ENCODE measurements at places on chromosomes 16 and 17.
A peak's percentile ranks its signal among the peaks of the same experiment; 100 is the strongest.

GRCh38 chr16:75263291-75263962, 12.0 kb upstream of the BCAR1 start:
- DNase-seq: no peak

GRCh38 chr17:79125503-79125902, 50.9 kb downstream of the ENGASE start:
- DNase-seq: no peak

GRCh38 chr17:55931446-55931845, 180.6 kb downstream of the PCTP start:
- no peak for DNase-seq

DNA sequence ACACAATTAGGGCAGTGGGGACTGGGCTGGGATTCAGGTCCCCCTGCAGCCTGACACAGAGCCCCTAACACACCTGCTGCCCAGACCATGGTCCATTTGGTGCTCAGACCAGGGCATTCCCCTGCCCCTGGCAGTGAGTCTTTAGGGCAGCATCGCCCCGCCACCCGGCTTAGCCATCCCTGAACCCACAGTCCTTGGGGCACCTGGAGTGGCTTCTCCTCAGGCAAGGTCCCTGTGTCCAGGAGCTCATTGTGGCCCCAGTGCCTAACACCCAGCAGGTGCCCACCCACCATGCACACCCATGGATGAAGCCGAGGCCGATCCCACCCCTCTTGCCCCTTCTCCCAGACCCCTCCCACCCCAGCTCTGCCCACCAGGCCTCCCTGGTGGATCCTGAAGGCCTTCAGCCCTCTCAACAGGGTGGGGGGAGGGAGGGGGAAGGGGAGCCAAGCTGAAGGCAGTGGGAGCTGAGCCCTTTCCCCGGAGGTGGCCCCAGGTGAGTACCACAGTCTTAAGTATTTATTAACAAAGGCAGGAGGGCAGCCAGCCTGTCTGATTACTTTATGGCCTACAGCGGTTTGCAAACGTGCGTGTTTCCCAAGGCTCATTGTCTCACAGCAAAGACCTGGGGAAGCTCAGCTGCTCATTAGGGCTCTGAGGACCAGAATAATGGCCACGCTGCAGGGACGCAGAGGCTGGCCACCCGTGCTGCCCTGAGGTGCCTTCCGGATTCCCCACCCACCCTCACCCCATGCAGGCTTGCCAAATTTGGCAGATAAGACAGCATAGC, 38.5 kb downstream of the RBFOX3 start:
- DNase-seq: no peak

DNA sequence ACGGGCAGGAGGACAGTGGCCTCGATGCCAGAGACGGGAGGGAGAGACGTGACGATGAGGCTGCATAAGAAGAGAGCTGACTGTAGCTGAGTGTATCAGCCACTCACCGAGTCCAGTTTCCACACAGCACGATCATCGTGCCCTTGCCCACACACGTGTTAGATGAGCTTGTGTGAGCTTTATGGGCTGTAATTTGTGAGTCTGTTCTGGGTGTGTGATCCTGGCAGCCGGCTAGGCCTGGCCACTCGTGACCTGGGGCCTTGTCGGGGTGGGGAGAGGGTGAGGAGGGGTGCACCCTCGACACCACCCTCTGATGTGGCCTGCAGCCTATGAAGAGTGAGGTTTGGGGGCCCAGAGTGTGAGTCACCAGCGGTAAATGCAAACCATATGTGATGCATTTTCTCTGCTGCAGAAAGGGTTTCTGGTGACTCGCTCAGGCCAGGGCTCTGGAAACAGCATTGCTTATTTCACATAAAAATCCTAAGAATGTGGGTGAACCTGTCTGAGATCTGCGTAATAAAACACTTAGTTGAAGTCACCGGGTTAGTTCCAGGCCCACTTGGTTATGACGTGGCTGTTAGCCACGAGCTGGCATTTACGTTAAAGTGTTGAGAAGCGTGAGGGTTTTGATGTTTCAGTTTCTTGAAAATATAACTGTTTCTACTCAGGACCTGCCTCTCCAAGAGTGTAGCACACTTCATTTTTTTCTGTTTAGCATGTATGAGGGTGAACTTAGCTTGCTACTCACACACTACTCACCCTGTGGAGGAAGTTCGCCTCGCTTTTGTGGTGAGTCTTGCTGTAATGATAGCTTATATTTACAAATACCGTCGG, 4.2 kb downstream of the METRNL start:
- DNase-seq: peak; percentile 49

DNA sequence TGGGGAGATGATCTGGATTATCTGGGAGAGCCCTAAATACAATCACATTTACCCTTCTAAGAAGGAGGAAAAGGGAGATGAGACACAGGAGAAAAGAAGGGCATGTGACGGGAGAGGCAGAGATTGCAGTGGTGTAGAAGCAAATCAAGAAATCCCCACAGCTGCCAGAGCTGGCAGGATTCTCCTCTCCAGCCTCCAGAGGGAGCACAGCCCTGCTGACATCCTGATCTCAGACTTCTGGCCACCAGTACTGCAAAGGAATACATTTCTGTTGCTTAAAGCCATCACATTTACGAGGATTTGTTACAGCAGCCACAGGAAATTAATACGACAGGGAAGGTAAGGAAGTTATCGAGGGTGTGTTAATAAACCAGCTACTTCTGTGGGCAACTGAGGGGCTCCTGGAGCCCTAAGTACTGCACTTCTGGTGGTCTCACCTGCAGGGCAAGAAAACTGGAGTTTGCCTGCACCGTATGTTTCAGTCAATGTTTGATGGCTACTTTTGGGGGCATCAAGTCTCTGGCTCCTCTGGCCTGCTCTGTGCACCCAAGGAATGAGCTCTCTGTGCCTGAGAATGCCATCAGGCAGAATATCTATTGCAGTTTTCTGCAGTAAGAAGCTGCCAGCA, 22.9 kb upstream of the CDH13 start:
- DNase-seq: no peak

DNA sequence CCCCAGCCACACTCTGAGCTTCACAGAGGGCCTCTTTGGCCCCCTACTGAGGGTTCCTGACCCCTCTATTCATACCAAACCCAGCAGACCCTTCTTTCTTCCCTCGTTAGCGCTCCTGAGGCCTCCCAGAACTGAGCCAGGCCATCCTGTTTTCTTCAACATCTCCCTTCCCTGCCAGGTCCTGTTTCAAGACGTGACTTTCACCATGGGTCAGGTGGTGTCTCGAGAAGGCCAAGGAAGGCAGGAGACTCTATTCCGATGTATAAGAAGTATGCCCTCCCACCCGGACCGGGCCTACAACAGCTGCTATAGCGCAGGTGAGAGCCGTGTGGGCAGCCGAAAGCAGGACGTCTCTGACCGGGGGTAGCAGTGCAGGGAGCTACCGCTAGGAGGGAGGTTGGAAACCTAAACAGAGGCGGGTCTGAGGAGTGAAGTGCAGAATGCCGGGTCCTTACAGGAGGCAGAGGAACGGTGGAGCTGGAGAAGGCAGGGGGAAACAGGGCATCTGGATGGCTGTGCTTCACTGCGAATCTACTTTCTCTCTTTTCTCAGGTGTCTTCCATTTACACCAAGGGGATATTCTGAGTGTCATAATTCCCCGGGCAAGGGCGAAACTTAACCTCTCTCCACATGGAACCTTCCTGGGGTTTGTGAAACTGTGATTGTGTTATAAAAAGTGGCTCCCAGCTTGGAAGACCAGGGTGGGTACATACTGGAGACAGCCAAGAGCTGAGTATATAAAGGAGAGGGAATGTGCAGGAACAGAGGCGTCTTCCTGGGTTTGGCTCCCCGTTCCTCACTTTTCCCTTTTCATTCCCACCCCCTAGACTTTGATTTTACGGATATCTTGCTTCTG, 1.3 kb upstream of the SENP3 start:
- DNase-seq: no peak

GRCh38 chr17:6473128-6473767, 29.0 kb downstream of the PIMREG start:
- peak; percentile 24 for DNase-seq

DNA sequence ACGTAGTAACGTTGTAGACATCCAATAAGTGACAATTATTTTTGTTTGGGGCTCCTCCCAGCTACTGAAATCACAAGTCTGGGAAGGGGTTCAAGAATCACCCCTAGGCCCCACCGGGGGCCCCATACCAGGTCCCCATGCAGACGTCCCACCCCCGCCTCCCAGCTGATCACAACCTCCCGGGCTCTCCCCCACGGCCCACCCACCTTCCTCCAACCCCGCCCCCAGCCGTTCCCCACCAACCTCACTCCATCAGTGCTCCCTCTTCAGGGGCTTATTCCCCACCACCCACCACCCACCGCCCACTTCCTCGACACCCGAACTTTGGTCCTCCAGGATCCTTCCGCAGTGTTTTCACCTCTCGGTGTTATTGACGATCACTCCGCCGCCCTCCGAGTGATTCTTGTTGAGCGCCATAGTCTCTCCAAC, 240 bp downstream of the WBP2 start:
- DNase-seq: no peak

DNA sequence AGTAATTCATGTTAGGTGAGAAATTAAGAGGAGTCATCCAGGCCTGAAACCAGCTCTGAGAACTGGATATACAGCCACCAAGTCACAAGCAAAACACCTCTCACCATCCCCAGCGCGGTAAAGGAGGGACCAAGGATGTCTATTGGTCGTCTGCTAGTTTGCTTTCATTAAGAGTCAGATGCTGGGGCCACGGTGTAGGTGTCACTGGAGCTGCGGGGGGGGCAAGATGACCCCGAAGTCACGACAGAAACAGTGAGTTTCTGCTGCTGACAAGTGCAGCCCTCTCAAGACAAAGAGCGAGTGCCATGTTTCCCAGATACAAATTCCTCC, 790 bp downstream of the NCBP3 start:
- no peak for DNase-seq

DNA sequence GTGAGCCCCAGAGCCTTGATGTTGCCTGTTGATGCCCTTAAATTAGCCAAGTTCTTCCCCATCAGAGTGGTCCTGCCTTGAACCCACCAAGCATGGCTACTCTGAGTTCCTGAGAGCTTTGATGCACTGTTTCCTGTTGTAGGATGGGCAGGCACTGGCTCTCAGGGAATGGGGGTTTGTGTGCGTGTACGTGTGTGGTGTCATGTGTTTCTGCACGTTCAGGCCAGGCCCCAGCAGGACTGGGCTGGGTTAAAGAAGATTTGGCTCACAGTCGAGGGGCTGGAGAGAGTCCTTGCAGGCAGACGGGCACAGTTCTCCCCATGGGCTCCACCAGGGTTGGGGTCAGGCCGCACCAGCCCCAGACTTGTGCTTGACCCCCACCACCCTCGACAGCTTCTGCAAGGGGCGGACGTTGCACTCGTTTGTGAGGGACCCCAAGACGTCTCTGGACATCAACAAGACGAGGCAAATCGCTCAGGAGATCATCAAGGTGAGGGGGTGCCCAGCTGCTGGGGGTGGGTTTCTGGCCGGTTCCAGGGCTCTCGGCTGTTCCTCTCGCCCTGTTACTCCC, 23.4 kb upstream of the LGALS9 start:
- DNase-seq: no peak

DNA sequence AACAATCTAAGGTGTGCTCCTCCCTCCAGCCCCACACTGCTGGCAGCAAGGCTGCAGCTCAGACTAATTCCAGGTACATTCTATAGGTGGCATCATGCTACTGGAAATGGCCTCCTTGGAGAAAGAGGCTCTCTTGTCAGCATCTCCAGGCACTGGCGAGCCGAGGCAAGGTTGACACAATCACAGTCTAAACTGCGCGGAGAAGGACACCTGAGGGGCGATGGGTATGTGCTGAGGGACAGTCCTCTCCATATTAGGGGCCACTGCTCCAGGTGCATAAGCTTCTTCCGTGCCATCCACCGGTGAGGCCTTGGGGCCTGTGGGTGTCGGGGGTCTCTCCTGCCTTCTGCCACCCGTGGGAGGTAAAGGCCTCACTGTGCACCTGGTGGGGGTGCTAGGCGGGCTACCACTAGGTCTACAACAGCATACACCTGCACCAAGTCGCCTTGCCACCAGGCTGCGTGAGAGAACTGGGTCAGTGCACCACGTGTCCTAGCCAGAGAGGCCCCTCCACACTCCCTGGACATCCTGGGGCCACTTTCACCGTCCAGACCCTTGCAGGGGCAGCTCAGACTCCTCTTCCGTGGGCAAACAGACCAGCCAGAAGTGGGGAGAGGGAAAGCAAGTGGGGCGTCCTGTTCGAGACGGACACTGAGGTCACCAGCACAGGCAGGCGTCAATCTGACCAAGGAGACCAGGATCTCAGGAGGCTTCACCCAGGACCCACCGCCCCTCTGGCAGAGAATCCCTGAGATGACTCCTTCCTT, 12.1 kb upstream of the CBX8 start:
- DNase-seq: no peak

- no peak for DNase-seq
Observed at GRCh38 chr17:8072729-8073461, 14.6 kb downstream of the ALOX12B start.

DNA sequence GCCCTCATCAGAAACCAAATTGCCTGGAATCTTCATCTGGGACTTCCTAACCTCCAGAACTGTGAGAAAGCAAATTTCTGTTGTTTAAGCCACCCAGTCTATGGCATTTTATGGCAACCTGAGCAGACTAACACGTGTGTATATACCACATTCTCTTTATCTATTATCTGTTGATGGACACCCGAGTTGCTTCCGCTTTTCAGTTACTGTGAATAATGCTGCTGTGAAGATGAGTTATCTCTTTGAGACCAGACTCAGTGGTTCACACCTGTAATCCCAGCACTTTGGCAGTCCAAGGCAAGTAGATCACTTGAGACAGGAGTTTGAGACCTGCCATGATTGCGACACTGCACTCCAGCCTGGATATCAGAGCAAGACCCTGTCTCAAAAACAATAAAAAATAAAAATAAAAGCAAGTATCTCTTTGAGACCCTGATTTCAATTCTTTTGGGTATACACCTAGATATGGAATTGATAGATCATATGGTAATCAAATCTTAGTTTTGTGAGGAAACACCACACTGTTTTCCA, 27.2 kb upstream of the CNEP1R1 start:
- no peak for DNase-seq

DNA sequence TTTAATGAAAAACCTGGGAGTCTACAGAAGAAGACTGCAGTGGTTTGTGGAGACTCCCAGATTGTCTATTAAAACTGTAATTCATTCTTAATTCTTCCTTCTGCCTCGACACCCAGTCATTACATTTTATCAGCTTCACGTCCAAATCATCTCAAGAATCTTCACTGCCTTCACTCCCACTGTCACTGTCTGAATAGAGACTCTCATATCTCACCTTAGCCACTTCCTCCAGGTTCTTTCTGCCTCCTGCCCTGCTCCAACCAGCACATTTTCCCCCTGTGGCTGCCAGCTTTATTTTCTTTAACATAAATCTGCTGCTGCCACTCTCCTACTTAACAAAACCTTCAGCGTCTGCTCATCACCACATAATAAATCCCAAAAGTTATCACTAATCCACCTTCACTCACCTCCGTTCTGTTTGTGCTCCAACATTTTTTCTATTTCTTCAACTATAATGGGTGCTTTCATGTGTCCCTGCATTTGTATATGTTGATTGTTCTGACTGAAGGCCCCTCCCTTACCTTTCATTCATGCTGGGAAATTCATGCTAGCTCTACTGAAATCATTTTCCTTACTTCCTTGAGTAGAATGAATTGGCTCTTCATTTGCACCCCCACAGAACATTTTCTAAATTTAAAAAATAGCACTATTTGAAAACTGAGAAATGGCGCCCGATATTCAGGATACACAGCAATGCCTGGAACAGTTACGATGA, 38.9 kb downstream of the KCNJ2 start:
- DNase-seq: no peak

All from T-helper 22 cell (primary cell).